NCI-H146 (cell line): ENCODE measurements at places on chromosomes 4 and X.
A peak's percentile ranks its signal among the peaks of the same experiment; 100 is the strongest.

DNA sequence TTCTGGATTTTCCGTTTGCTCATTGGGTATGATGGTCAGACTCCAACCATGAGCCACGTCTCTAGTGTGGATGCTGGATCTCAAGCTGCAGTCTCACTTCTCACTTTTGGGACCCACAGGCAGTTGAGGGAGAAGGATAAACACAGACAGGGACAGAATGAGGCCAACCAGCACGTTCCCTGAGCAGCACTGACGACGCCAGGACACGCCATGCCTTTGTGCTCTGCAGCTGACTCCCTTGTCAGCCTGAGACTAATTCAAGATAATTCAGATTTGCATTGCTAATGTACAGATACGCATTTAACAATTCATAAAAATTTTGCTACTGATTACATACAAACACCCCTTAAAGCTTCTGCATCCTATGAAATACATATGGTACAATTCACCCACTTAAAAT is 106.5 kb downstream of the FAM193A start:
- DNase-seq = no peak

GRCh38 chr4:160235285-160235684 is 1132.4 kb downstream of the RAPGEF2 start:
- no peak for DNase-seq

GRCh38 chr4:185576314-185576961 is 41.1 kb upstream of the PDLIM3 start:
- no peak for DNase-seq

DNA sequence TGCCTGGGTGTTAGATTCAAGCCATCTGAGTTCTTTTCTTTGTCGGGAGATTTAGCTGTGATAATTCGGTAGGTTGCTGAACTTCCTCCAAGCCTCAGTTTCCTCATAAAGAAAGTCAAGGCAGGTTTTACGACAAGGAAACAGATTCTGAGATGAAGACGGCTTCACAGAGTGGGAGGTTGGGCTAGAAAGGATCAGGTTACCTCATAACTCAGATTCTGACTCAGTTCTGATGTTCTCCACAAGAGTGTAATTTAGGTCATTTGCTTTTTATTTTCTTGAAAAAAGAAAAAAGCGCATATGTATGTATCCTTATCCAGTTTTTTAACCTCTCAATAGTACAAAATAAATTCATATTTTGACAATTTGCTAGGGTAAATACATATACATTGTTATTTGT is 47.2 kb upstream of the ELOVL6 start:
- DNase-seq = no peak

DNA sequence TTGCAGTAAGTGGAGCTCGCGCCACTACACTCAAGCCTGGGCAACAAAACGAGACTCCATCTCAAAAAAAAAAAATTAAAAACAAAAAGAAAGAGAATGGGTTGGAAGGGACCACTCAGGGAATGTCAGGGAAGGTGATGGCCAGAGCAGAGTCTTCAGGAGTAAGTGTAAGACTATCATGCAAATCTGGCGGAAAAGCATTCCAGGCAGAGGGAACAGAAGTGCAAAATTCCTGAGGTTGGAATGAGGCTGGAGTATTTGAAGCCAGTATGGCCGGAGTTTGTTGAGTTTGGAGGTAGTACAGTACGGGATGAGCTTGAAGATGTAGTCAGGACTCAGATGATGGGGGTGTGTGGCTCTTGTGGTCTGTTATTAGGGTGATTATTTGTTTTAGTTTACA is 7.4 kb downstream of the GALNT7 start:
- DNase-seq = no peak

- no peak for DNase-seq
Observed at GRCh38 chrX:15976396-15976795, 121.8 kb upstream of the AP1S2 start.

- no peak for DNase-seq
Observed at GRCh38 chr4:111712093-111712677, 433.1 kb upstream of the FAM241A start.

DNA sequence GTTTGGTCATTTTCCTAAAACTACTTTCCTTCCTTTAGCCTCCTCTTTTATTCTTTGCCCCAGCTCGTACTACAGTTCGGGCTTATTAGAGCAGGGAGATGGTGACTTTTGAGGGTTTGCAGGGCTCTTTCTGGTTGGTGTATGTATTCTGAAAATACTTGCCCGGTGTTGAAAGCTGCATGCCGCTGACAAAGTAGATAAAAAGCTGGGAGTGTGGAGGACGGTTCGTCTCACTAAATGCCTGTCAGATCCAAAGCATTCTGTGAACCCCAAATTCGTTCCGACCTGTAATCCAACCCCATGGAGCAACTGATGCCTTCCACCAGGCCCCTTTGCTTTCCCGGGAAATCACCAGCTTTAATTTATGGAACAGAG is 19.2 kb downstream of the TRIM2 start:
- no peak for DNase-seq

DNA sequence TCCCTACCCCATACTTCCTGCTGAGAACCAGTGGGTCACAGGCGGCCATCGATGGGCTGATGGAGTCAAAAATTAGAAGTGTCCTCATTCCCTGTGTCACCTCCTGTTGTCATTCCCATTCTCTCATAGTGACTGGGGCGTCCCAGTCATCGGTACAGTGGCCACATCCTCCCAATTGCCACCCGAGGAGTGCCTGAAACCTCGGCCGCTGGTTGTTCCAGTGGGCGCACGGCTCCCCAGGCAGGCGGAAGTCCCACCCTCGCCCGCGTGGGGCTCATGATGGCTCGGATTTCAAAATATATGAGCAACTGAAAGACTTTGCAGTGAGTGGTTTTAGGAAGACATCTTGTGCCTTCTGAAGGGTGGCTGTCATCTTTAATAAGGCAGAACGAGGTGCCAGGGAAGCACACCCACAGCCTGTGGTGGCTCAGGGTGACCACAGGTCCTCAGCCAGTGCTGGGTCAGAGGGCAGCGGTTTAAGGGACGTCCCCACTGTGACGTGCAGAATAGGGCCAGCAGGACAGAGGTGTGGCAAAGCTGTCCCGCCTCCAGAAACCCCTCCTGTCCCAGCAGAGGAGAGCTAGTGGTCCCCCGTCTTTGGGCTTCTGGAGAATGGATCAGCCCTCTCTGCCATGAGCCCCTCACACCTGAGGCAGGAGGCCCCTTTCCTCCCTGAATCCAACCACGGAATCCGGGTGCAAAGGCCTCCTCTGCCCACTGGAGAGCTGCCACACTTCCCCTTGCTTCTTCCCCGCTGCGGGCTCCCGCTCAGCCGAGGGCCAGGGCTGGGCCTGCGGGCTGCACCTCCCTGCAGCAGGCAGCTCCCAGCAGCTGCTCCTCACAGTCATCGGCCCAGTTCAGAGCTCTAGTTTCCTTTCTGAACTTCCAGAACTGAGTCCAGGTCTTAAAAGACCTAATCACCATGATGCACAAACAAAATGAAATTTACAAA is 90.4 kb downstream of the ABLIM2 start:
- no peak for DNase-seq

GRCh38 chr4:15381806-15382338 is 46.0 kb upstream of the C1QTNF7 start:
- no peak for DNase-seq

- no peak for DNase-seq
Observed at GRCh38 chr4:40303751-40304150, 31.4 kb upstream of the CHRNA9 start.

DNA sequence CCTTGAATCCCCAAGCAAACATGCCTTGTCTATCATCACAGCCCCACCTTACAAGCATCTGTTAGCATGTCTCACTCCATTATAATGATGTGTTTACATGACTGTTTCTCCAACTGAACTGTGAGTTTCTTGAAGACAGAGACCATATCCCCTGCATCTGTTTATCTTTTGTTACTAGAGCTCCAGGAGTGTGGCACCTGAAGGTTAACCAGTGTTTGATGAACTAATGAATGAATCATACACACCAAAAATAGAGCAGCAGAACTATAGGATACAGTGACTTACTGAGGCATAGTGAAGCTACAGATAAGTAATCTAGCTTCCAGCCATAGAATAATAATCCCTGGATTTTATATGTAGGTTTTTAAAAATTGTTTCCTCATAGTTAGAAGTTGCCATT is 331.0 kb downstream of the PCDH7 start:
- no peak for DNase-seq

- DNase-seq = no peak
Observed at GRCh38 chrX:39011454-39012221, 210.4 kb downstream of the MID1IP1 start.

GRCh38 chrX:153971450-153972367 is at the start of gene HCFC1:
Gene HCFC1, minus strand, starts transcription at chrX:153971818. Its CDS starts 978 bp downstream, at chrX:153970840.
- peak; percentile 93 for DNase-seq

GRCh38 chr4:165330666-165331065 is 3.2 kb downstream of the MSMO1 start:
- DNase-seq = no peak

DNA sequence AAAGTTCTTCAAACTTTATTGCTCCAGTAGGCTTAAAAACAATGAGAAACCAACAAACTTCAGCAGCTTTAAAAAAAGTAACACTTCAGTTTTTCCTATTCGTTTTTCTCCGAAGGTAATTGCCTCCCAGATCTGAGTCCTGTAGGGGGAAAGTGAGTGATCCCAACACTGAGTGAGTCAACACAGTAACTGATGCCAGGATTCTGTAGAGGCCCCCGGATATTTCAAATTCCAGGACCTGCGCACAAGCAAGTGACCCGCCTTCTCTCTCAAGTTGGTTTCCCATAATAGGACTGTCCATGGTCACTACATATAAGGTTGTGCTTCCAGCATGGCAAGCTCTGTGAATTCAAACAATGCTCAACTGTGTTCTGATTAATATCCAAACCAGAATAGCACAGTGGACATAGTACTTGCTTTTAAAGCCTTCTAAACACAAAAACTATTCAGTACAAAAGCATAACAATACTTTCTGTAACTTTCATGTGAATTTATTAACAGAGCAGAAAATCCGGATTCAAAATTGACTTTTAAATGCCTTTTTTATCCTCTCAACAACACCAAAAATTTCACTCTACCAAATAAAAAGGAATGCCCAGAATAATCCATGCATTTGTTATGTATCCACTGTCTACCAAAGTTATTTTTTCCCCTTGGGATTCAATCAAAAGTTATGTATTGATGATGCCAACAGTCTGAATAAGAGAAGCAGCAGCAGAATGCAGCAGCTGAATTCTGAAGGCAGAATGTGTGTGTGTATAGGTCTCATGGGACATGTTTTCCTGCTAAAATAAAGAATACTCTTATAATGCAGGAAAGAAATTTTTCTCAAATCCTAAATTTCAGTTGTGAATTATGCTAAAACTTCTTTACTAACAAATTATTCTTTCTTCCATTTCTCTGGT is at the start of gene DMD:
Gene DMD (minus strand): TSS at position 194 of the 905 bp plus-strand sequence. CDS start 237 bp downstream, outside the sequence.
- no peak for DNase-seq

DNA sequence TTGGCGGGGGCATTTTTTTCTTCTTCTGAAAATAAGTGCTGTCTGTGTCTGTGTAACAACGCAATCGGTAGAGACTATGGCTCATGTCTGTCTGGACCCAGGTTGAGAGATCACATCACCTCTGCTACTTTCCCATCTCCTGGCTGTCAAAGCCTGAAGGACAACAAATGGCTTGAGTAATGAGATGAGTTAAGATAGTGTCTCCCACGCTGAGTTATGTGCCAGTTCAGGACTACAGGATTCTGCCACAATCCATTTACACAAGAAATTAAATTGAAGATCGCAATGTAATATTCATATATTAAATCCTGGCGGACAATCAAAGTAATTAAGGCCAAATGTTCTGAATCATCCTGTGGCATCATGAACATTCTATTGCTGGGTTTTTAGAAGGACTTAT is 16.5 kb upstream of the ARHGAP36 start:
- no peak for DNase-seq

DNA sequence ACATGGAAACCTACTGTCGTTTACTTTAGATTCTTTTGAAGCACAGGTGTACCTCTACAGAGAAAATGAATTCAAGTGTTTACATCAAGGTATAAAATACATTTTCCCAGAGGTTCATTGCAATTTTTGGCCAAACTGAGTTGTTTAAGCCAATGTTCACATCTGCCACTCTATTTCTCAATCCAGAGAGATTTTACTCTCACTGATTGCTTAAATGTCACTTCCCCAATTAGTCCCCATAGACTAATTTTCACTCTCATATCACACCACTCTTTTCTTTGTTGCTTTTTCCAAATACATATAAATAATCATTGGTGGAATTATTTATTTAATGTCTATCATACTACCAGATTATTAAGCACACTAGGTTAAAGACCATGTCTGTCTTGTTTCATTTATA is 271.8 kb downstream of the PPP3CA start:
- no peak for DNase-seq

DNA sequence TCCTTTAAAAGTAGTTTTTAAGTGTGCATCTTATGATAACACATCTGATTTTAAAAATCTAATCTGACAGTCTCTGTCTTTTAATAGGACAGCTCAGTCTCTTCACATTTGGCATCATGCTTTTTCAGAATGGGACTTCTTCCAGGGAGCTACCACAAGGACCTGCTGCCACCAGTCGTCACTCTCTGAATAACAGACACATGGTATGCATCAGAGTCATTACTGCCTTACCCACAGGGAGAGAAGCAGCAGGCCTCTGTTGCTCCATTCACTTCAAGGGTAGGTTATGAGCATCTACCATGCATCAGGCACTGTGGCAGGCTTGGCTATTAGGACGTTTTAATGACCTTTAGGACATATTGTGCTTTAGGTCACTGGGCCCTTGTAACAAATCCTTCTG is 50.0 kb upstream of the AFAP1 start:
- no peak for DNase-seq

DNA sequence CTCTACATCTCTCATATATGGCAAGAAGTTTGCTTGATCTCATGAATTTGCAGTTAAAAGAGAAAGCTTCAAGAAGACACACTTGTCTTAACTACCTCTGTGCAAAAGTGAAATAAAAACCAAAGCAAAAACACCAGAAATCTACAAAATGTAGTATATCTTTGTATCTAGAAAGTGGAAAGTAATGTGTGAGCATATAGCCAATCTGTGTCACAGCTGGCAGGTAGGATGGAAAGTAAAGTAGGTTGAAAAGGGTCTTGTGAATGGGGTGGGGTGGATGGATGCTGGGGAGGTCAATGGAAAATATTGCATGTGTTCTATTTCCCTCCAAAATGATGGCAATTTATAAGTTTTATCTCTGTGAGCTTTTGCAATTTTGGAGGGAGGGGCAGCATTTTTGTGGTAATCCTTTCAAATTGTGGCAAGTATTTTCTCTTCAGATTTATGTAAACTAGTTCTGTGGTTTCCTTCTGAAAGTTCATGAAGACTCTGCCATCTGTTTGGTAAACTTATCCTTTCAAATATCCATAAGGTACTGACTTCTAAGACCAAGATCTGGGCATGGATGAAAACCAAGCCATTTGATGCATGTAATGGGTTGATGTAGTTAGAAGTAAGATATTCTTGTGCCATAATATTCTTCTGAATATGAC is 215.9 kb upstream of the GIMD1 start:
- no peak for DNase-seq
